HS-27A (cell line): ENCODE measurements at places on chromosomes 4 and X.

DNA sequence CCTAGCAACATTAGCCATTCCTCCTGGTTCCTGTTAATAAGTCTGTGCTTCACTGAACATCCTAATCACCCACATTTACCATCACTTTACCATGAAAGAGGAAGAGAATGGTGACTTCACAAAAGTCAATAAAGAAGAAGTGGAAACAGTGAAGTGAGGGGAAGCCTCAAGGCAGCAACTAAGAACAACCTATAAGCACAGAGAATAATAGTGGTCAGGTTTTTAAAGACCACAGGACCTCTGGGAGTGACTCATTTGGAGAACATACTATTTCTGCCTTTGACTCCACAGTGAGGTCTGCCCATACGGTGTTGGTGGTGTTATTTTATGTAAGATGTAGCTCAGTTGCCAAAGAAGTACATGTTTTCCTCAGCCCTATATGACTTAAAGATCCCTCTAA, 86.0 kb upstream of the TET2 start:
- DNase-seq = no peak

DNA sequence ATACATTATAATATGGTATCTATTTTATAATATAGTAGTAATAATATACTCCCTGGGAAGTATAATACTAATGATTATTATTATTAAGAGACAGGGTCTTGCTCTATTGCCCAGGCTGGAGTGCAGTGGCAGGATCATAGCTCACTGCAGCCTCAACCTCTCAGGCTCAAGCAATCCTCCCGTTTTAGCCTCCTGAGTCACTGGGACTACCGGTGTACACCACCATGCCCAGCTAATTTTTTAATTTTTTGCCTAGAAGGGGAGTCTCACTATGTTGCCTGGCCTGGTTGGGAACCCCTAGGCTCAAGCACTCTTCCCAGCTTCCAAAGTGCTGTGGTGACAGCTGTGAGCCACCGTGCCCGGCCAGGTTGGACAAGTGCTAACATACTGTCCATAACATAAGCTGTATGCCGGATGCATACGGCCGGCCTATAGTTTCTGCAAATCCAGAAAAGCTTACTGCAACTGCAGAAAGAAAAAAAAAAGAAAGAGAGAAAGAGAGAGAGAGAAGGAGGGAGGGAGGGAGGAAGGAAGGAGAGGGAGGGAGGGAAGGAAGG, 94.2 kb upstream of the PPP2R3B start:
- DNase-seq = no peak

GRCh38 chrX:79107891-79108718, 36.4 kb upstream of the GPR174 start:
- no peak for DNase-seq

GRCh38 chr4:155473420-155474095, 96.8 kb upstream of the MAP9 start:
- DNase-seq = no peak

DNA sequence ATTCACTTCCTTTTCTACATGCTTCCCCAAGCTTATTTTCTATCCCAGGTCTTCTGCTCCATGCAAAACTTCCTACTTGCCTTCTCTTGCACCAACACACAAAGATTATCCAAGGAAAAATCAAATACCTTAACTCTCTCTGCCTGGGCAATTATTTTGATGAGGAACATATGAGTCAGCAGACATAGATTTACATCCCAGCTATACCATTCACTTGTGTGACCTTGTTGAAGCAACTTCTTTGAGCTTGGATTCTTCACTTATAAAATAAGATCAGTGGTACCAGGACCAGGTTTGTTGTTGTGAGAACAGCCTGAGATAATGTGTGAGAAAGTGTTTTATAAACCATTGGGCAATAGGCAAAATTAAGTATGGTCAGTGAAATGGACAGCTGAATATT, 39.1 kb upstream of the TMEM192 start:
- no peak for DNase-seq

- DNase-seq = no peak
Observed at GRCh38 chr4:143711543-143712154, 11.2 kb upstream of the FREM3 start.

DNA sequence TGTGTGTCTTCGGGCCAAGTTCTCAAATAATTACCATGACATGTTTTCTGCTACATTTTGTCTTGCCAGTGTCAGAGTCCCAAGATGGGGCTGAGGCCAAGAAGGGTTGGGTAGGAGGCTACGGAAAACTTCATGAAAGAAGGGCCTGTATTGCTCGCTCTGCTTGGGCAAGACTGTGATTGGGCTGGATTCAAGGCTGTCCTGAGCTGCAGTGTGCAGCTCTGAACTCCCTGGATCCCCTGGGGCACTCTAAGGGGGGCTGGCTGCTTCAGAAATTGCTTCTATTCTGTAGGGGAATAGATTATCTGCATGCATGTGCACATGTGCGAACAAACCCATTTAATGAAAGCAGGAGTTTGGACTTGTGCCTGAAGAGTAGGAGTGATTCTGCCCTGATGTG, 13.6 kb downstream of the TSPAN6 start:
- DNase-seq = no peak

- no peak for DNase-seq
Observed at GRCh38 chr4:1447676-1448588, 41.7 kb upstream of the NKX1-1 start.
